Sigmoid colon (tissue), 7 donors: ENCODE measurements at places on chromosomes 4 and X. TPM values are rescaled to one million over a fixed set of nuclear protein-coding genes. Genes with fewer than 3 reads are reported as not detected.
A peak's percentile ranks its signal among the peaks of the same experiment; 100 is the strongest.

UGT2B10 gene
- not detected for total RNA-seq

IL21 gene
- not detected for total RNA-seq

CNGA1 gene
- not detected for total RNA-seq

HPF1 gene
- 65.2 TPM for total RNA-seq

GLOD5 gene
- total RNA-seq, result not detected

MAGEC1 gene
- not detected for total RNA-seq

ZNF275 gene
- total RNA-seq, result 9.3 TPM

TENT5D gene
- total RNA-seq, result not detected

DNA sequence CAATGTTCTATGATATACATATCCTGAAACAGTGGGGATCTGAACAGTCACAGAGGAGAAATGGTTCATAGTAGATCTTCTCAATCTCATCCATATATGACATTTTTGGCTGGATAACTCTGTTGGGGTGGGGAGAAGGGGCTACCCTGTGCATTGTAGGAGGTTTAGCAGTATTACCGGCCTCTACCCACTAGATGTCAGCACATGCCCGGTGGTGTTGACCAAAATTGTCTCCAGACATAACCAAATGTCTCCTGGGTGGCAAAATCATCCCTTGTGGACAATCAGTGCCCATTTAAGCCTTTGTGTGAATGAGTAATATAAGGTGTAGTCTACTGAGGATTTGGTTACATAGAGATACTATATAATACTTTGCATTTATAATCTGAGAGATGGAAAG, 89.9 kb downstream of the PLS3 start:
- H3K36me3 ChIP-seq, result no peaks in the 10 kb centered on the region
- no peaks in the 10 kb centered on the region for H3K4me1 ChIP-seq
- no peak overlapping the region for H3K27ac ChIP-seq
- DNase-seq, result no peak
- no peaks in the 10 kb centered on the region for H3K27me3 ChIP-seq
- no peak overlapping the region for H3K4me3 ChIP-seq

- no peaks in the 10 kb centered on the region for H3K36me3 ChIP-seq
- no peak overlapping the region for H3K4me3 ChIP-seq
- DNase-seq, result no peak
- H3K27me3 ChIP-seq, result no peaks in the 10 kb centered on the region
Measured at GRCh38 chr4:159434114-159434870, 331.4 kb downstream of the RAPGEF2 start.

DNA sequence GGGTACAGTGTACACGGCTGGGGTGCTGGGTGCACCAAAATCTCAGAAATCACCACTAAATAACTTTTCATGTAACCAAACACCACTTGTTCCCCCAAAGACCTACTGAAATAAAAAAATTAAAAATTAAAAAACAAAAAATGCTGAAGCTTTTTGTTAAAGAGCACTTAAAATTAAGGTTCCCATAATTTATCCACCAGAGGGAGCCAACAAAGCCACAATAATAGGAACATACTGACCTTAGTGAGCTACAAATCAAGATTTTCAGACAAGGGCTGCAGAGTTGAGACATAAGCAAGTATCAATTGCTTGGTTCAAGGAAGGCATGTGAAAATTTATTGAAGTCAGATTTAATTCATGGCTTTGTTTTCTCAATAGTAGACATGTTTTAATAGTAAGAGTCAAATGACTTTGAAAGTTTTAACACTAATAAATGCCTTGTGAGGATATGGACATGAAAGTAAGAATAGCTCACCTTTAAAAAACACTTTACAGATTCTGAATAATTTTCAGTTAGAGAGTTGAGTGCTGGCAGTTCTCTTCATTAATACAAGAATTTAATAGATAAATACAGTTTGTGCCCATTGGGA, 43.0 kb upstream of the SCOC start:
- DNase-seq, result no peak
- no peak overlapping the region for H3K27ac ChIP-seq
- no peaks in the 10 kb centered on the region for H3K36me3 ChIP-seq
- no peaks in the 10 kb centered on the region for H3K4me1 ChIP-seq
- no peak overlapping the region for H3K4me3 ChIP-seq
- H3K27me3 ChIP-seq, result no peaks in the 10 kb centered on the region

DNA sequence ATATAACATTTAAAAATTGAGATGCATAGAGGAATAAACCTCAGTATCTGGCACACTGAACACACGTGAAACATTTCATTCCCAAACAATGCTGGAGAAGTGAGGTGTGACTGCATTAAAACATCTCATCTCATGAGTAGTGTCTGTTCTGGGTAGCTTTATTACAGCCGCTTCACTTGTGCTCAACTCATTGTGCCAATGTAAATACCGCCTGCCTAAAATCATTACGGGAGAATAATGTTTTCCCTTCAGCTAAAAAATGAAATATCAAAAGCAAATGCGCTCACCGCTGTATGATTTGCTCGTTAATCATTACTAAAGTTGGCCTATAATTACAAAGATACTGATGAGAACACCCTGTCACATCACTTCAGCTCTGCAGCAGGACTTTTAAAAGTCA, 110.2 kb upstream of the PRPS2 start:
- no peak for DNase-seq
- no peaks in the 10 kb centered on the region for H3K36me3 ChIP-seq
- H3K4me3 ChIP-seq, result no peak overlapping the region
- no peaks in the 10 kb centered on the region for H3K4me1 ChIP-seq
- no peak overlapping the region for H3K27ac ChIP-seq

DNA sequence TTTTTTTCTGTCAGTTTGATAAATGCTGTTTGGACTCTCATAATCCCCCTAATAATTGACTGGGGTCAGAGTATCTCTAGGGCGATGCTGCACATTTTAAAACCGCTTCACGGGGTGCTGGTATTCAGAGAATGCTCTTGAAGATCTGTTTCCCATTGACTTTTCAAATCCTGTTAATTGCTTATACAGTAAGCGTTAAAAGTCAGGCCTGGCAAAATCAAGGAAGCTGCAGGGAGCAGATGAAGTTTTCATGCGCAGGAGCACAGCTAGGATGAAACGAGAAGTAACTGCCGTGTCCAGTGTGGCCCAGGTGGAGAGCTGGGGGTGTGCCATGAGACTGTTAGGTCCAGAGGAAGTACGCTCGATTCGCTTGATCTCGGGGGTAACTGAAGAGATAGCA, 312.9 kb downstream of the TRIML1 start:
- no peak overlapping the region for H3K27ac ChIP-seq
- H3K27me3 ChIP-seq, result no peaks in the 10 kb centered on the region
- no peak overlapping the region for H3K4me3 ChIP-seq
- no peak for DNase-seq
- H3K4me1 ChIP-seq, result peaks cover 7% of the 10 kb centered on the region

DNA sequence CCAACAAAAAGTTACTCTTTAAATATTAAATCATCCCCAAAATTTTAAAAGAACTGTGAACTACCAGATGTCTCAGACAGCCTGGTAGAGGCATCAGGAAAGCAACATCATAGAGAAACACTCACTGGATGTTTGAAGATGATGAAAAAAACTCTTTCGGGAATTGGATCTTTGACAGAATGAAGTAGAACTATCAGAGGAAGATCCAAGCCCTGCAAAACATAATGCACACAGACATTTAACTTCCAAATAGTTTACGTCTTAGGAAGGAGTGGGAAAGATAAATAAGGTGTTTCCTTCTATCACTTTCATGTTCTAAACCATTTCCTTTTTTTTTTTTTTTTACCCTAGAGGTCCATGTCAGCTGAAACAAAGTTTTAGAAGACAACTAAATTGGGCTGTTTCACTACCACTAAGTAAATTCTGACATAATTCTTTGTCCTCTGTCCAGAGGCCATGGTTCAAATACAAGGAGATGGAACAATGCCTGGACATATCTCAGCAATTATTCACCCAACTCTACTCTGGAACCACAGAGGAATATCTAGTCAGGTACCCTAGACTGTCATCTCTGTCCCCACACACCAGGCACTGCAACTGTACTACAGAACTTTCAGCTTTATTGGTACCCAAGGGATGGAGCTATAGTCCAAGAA, 217.7 kb upstream of the INTU start:
- no peak for DNase-seq
- peaks cover 39% of the 10 kb centered on the region for H3K4me1 ChIP-seq
- H3K36me3 ChIP-seq, result no peaks in the 10 kb centered on the region
- H3K27ac ChIP-seq, result no peak overlapping the region
- no peaks in the 10 kb centered on the region for H3K27me3 ChIP-seq

- H3K4me3 ChIP-seq, result no peak overlapping the region
- no peaks in the 10 kb centered on the region for H3K36me3 ChIP-seq
- no peak overlapping the region for H3K27ac ChIP-seq
- peaks cover 11% of the 10 kb centered on the region for H3K4me1 ChIP-seq
Measured at GRCh38 chr4:184513802-184514120, 39.4 kb upstream of the IRF2 start.

DNA sequence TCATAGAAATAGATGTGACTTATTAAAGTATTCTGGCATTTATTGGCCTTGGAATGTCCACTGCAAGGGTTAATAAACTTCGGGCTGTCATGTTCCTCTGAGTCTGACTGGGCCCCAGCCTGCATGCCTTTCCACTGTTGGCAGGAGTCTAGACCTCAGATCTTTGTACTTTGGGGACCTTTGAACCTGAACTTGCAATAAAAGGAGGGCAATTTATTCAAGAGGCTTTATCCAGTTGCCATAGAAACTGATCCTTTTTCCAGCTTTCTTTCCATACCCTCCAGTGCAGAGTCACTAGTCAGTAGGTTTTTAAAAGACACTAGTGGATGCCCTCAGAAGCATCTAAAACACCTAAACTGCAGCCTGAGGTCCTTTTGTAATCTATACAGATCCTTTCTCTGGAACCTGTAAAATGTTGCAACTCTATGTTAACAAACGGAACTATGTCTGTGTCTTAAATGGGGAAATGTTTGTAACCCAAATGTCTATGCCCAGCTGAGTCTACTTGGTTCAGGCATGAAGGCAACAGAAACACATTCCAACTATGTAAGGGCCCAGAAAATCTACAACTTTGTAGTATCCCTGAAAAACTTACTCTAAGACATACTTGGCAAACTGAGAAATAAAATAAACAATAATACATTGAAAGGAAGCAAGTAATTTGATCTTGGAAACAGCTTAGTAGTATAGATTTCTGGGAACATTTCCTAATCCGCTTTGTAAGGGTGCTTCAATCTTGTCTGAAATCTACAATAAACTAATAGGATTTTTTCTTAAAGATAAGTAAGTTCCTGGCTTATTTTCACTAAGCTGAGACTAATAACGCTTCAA, 41.5 kb downstream of the SOWAHB start:
- no peaks in the 10 kb centered on the region for H3K36me3 ChIP-seq
- no peaks in the 10 kb centered on the region for H3K27me3 ChIP-seq
- no peak for DNase-seq
- H3K4me1 ChIP-seq, result no peaks in the 10 kb centered on the region

- H3K27ac ChIP-seq, result peak overlapping the region; percentile 18
- no peak overlapping the region for H3K4me3 ChIP-seq
- peak; percentile 60 for DNase-seq
Measured at GRCh38 chr4:7826176-7826908, 113.3 kb downstream of the AFAP1 start.

DNA sequence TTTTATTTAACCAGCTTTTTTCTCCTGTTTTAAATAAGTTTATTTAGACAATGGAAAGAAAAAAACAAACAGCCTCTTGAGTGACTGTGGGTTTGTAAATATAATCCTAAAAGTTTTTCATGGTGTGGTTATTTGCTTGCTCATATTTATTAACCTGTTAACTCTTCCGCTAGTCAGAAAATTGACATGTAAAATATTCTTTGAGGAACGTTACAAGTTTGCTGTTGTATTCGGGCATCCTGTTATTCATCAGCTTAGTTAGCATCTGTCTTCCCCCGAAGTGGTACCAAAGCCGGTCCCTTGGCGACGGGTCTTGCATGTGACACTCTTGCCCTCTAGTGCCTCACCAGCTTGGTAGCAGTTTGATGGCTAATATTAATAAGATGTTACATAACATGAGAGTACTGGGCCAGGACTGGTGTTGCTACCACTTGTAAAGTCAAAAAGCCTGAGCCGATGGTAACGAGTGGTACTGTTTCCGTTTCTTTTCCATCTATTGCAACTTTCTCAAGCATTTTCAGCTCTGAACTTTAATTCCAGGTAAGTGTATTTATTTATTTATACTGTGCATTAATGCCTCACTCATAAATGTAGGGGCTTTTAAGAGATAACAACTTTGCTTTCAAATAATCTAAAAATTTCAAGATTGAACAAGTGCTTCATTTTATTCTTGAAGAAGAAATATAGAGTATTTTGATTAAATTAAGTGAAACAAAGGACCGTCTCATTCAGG, at the start of gene NDST3:
NDST3 (plus strand) TSS at position 434 of the 733 bp plus-strand sequence. CDS start 19,425 bp downstream, outside the sequence.
- no peak for DNase-seq
- peaks cover 18% of the 10 kb centered on the region for H3K27me3 ChIP-seq
- no peak within 1 kb of the TSS for H3K27ac ChIP-seq
- H3K4me3 ChIP-seq, result peak within 1 kb of the TSS; percentile 16
- no peaks in the 10 kb centered on the region for H3K4me1 ChIP-seq

- H3K27me3 ChIP-seq, result no peaks in the 10 kb centered on the region
- no peaks in the 10 kb centered on the region for H3K4me1 ChIP-seq
- peak; percentile 73 for DNase-seq
- H3K36me3 ChIP-seq, result no peaks in the 10 kb centered on the region
- H3K27ac ChIP-seq, result peak overlapping the region; percentile 84
- H3K4me3 ChIP-seq, result peak overlapping the region; percentile 57
Measured at GRCh38 chrX:74923942-74924448, 1.3 kb downstream of the NEXMIF start.

DNA sequence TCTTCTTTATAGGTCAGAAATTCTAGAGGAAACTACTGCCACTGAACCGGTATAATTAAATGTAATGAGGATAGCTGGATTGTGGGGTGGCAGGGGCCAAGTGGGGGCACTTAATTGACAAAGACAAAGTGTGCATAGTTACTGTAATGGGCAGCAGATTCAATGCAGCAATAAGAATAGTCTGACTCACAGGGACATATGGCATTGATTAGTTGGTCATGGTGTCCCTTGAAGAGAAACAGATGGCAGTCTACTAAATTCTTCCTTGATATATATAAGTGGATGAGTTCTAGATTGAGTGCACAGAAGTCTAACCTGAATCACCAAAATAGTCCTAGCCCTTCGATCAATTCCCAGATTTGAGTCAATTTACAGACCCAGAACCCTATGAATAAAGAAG, 31.6 kb downstream of the ETDC start:
- H3K36me3 ChIP-seq, result no peaks in the 10 kb centered on the region
- peaks cover 23% of the 10 kb centered on the region for H3K4me1 ChIP-seq
- H3K27ac ChIP-seq, result no peak overlapping the region
- no peak overlapping the region for H3K4me3 ChIP-seq
- no peak for DNase-seq

GRCh38 chr4:114479595-114479994, 119.0 kb upstream of the UGT8 start:
- DNase-seq, result no peak
- H3K27me3 ChIP-seq, result no peaks in the 10 kb centered on the region
- no peaks in the 10 kb centered on the region for H3K4me1 ChIP-seq
- H3K4me3 ChIP-seq, result no peak overlapping the region
- H3K27ac ChIP-seq, result no peak overlapping the region

GRCh38 chr4:16360694-16361262, 134.5 kb upstream of the TAPT1 start:
- no peak overlapping the region for H3K27ac ChIP-seq
- H3K4me1 ChIP-seq, result no peaks in the 10 kb centered on the region
- H3K36me3 ChIP-seq, result no peaks in the 10 kb centered on the region
- H3K4me3 ChIP-seq, result no peak overlapping the region
- no peaks in the 10 kb centered on the region for H3K27me3 ChIP-seq
- DNase-seq, result no peak
